Activated T-cell treated with anti-CD3 and anti-CD28 coated beads, Interleukin-2, amount 50 U/mL, for 1 hour (primary cell): ENCODE measurements at places on chromosomes 11 and 22.

- DNase-seq: peak; percentile 47
These were observed 557 bp downstream of the GTPBP1 start for GRCh38 chr22:38706101-38706900.

- no peak for DNase-seq
These were observed 4.6 kb upstream of the KCNJ5 start for GRCh38 chr11:128886406-128887124.

DNA sequence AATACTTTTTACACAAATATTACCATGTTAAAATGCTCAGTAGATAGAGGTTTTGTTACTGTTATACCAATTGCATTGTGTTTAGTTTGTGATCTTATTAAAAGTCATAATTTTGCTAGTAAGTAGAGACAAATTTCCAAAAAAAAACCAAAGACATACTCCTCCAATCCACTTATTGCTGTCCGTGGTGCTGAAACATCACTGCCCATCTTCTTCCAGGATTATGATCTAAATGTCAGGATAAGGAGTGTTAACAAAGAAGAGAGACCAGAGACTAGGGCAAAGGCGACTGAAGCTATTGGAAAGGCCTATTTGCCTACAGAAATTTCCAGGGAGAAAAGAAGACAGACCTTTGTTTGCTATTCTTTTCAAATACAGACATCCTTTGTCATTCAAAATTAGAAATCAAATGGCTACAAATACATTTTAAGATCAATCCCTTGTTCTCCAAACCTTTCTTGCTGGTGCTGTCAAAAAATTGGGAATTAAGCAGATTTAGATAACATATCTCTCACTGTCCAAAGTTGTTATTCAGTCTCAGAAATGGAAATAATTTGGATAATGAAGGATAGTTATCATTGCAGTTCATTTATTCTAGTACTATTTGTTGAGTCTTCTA is 199.7 kb downstream of the C11orf91 start:
- no peak for DNase-seq

DNA sequence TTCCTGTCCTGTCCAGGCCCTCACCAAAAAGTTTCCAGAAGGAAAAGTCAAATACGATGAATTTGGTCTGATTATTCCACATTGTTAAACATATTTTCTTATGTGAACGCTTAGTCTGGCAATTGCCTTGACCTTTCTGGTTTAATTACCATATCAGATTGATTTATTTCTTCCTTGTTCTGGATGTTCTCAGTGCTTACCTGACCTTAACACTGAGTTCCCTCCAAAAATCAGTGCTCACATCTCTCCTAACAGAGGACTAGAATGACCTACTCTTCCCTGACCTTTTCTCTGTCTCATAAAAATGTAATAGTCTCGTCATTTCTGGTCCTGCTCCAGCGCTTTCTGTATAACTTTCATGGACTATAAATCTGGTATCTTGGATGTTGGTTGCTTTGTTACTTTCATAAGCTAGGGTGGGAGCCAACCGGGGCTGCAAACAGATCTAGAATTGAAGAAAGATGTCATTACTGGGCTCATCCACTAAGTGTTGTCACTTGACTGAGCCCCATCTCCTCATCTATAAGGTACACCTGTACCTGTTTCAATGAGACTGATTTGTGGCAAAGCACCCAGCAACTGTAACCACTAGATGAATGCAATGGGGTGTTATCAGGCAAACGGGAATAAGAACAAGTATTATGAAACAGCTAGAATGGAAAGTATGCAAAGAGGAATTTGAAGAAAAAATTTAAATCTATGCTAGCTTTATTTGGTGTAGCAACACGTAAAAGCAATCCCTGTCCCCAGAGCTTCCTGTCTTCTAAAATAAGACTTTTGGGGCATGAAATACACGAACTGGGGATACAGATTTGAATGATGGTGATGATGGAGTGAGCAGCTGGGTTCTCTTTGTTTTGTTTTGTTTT is 2.4 kb downstream of the FADS2 start:
- no peak for DNase-seq

- no peak for DNase-seq
These were observed 97.7 kb upstream of the PARVA start for GRCh38 chr11:12279672-12280108.

- DNase-seq: no peak
These were observed at the start of gene MS4A8 for GRCh38 chr11:60699284-60699691. TSS of gene MS4A8 (plus strand) at chr11:60699612. CDS start at chr11:60700861, 1,249 bp downstream.

GRCh38 chr11:90453525-90453924 is 230.7 kb upstream of the CHORDC1 start:
- DNase-seq: no peak

GRCh38 chr11:69278091-69278867 is 15.7 kb upstream of the MYEOV start:
- no peak for DNase-seq
